ENCODE measurements at places on chromosomes 7 and 10.

DNA sequence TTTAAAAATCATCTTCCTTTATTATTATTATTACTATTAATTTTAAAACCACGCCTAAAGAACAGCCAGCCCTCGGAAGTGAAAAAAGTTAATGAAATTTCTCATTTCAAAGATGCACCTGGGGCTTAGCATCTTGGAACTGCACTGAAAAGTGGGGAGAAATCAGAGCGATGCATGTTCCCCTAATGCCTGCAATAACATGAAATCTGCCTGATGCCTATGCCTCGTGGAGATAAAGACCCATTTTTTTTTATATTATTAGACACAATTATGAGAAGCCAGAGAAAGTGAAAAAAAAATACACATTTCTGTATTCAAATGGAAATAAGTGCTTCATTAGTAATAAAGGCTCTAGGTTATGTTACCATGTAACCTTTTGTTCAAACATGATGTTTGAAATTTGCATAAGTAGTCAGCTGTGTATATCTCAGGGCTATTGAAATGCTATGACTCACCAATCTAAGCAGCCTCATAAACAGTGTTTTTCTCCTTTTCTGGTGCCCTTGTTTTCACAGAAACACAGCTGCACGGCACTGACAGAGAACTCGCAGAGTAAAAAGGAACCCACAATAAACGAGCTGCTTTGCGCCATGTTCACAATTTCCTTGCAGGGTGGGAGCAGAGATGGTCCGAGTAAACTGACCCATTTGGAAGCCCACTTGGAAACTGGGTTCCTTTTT is 175.8 kb upstream of the PRKCQ start:
- no peak for DNase-seq

GRCh38 chr7:102469972-102470825 is 5.4 kb downstream of the LRWD1 start:
- no peak for DNase-seq

DNA sequence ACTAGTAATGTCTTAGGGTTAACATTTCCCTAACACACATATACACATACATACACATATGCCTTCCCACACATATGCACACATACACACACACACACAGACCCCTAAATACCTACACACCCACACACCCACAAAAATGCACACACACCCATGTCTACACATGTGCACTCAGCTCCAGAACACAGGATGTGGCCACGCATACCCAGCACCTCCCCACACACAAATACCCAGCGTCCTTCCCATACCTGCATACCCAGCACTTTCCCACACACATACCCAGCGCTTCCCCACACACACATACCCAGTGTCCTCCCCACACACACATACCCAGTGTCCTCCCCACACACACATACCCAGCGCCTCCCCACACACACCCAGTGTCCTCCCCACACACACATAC is 534.9 kb downstream of the DNAJB6 start:
- DNase-seq = no peak

- no peak for DNase-seq
Measured at GRCh38 chr10:77424257-77424656, 213.4 kb downstream of the KCNMA1 start.

DNA sequence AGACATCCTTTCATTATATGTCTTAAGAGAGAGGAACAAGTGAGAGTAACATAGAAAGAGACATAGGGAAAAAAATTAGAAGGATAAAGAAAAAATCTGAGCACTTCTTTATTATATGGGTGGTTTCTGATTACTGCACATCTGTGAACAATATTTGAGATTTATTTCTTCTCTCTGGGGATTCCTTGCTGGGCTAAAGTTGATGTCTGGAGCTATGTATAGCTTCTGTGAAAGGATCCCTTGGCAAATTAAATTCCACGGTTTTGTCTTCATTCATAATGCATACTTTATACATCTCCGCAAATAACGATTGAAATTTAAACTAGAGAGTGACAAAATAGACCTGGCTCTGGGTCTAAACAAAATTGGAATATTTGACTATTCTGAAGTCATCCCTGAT is 232.2 kb upstream of the CTBP2 start:
- DNase-seq = no peak

DNA sequence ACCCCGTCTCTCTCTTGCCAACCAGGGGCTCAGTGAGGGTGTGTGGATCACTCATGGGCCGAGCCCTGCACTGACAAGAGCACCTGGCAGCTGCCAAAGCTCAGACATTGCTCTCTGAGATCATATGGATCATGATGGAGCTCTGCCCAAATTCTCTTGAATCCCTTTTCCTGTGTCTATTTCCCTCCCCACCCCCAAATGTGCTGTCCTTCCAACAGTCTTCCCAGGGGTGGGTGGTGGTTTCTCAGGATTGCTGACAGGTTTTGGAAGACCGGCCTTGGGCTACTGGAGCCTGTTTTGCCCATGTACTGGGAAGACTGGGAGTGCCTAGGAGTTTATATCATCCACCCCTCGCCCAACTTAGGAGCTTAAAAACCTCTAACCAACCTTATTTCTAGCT is 10.5 kb downstream of the ARHGAP22 start:
- no peak for DNase-seq

DNA sequence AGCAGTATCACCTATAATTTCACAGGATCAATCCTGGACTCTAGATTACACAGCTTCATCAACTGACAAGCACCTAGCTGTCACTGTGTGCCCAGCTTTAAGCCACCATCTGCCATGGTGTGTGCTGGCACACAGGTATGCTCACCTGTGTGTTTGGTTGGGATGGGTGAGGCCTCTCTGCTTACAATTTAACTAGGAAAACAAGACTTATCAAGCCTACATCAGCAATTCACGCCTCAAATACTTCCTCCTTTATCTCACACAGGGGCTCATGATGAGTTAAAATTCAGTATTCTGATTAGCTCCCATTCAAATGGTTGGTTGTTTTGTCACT is 608.2 kb downstream of the PARD3 start:
- DNase-seq = no peak

GRCh38 chr10:78190051-78190825 is 156.6 kb downstream of the RPS24 start:
- no peak for DNase-seq

- DNase-seq = no peak
Measured at GRCh38 chr10:3747984-3748383, 37.0 kb downstream of the KLF6 start.

GRCh38 chr10:110644598-110645462 is 694 bp downstream of the RBM20 start:
- DNase-seq = no peak

DNA sequence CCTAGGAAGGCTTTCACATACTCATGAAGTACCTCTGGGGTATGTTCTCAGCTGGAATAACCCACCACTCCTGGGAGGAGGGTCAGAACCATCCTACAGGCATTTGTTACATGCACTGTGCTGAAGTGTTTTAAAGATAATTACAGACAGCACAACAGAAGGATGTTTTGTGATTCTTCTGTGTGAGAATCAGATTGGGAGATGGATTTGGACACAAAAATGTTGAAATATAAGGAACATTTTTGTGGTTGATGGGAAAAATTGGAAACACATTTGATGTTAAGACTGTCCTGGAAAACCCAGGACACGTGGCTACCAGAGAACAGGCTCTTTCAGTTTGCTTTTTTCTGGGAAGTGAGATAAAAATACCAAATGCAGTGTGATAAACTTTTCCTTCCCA is 61.4 kb downstream of the BICC1 start:
- DNase-seq = no peak

GRCh38 chr10:4214908-4215307 is 429.9 kb upstream of the KLF6 start:
- no peak for DNase-seq

DNA sequence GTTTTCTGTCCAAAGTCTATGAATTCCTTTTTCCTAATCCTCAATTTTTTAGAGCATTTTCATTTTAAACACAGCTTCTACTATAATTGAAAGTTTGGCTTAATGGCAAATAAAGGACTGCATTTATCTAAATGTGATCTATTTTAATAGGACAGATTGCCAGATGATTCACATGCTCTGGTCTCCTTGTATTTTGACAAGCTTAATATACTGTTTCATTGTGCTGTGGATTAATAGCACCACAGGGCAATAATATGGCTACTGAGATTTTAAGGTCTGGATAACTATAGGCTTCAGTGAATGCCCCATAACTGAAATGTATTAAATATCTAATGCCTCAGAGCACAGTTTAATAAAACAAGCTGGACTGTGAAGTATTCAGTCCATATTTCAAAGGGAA is 1362.8 kb downstream of the XPNPEP1 start:
- no peak for DNase-seq

DNA sequence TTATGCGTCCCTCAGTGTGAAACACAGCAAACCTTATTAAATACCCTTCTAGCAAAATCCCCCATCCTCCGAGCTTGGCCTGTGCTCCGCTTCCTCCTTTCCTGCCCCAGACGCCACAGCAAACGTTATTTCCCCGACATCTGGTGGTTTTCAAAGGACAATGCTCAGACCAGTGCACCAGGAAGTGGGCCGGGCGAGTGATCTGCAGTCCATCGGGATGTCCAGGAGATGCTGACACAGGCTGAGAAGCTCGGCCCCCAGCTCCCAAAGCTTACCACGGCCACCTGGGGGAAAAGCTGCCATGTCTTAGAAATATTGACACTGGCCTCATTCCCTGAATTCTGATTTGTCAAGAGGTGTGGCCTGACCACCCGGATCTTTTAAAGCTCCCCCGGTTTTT is 129.5 kb downstream of the PTPRN2 start:
- no peak for DNase-seq

GRCh38 chr7:5584096-5584495 is 160.5 kb upstream of the TNRC18 start:
- DNase-seq = no peak

GRCh38 chr7:483656-484355 is 35.8 kb downstream of the PDGFA start:
- DNase-seq = no peak

GRCh38 chr7:123993996-123994395 is 38.9 kb downstream of the TMEM229A start:
- no peak for DNase-seq

DNA sequence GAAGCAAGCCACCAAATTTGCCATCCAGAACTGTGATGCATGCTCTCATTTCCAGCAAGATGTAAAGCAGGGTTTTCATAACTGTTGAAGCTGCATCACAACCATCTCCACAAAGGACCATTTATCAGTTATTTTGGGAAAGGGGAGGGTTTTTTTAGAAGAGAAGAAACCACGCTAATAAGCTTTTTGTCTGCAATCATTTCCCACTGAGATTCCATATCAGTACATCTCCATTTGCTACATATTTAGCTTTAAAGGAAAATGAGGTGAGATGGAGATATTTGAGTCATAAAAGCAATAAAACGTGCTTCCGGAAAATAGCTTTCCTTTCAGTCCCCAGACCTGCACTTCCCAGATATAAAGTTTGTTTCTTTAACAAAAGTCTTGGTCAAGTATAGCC is 258.2 kb downstream of the FRMD4A start:
- no peak for DNase-seq

- DNase-seq = no peak
Measured at GRCh38 chr10:28668363-28669226, 8.7 kb upstream of the BAMBI start.

GRCh38 chr7:44290252-44290620 is 35.2 kb downstream of the CAMK2B start:
- no peak for DNase-seq

GRCh38 chr10:81814842-81815241 is 60.2 kb upstream of the NRG3 start:
- no peak for DNase-seq

DNA sequence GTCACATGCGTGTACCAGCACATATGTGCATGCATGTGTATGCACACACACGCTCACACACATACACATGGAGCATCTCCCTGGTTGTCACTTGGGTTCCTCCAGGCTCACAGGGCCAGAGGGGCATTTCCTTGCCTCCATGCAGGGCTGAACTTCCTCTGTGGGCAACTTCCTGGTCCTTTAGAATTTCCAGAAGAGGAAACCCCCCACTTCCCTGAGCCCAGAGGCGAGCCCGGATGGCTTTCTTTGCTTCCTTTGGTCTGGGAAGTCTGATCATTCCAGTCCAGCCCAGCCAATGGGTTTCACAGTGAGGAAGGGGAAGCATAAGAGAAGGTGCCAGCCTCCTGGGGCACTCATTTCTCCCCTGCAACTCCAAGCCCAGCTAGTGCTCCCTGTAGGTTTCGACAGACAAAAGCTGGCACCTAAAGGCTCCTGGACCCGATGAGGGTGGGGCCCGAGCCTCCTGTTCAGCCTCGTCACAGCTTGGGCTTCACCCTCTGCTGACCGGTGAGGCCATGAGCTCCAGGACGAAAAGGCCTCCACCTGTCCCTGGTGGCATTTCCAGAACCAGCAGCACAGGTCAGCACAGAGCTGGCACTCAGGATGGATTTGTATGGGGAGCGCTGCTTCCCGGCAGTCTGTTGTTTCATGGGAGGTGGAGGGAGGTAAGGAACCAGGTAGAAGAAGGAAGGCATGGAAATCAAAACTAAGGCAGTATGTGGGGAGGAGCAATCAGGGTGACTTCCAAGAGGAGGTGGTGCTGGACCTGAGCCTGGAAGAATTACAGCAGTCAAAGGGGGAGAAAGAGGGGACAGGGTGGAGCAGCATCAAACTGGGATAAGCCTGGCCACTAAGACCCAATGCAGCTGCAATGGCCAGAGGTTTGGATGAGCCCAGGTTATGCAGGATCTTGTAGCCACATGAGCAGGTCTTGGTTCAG is 23.7 kb downstream of the BTBD16 start:
- no peak for DNase-seq

- DNase-seq = no peak
Measured at GRCh38 chr7:2008101-2008935, 224.4 kb downstream of the MAD1L1 start.

DNA sequence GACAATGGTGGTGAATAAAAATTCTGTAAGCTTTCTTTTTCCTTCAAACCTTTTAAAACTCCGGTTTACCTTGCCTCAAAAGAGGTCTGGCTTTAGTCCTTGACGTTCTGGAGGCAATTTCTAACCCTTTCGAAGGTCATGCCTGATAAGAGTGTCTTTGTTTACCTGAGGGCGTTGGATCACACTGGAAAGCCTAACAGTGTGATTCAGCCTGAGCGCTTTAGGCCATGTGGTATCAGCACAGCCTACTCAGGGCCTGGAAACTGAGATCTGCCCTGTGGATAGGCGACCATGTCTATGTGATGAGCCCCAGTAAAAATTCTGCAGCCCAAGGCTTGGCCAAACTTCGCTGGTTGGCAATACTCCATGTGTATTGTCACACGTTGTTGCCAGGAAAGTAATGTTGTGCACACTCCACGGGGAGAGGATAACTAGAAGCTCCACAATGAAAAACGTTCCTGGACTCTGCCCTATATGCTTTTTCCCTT is 10.7 kb downstream of the CCDC6 start:
- no peak for DNase-seq

DNA sequence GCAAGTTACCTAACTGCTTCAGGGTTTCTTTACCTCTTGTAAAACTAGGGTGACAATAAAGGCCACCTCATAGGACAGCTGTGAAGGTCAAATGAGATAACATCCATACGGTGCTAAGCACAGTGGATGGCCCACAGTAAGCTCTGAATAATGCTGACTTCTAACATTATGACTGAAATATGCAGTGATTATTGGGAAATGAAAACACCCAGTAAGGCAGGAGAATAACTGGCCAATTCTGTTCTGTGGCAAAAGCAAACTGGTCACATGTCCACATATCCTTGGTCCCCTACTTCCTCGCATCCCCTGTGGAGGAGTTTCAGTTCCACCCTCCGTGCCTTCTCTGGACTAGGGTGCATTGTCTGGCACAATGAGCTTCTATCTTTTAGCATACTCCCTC is 1.4 kb downstream of the CUBN start:
- DNase-seq = no peak

All from lower leg skin (tissue), 4 donors.